CD4-positive, alpha-beta T cell treated with Interleukin-17A for 4 hours (primary cell): ENCODE measurements at places on chromosomes 7 and 10.

DNA sequence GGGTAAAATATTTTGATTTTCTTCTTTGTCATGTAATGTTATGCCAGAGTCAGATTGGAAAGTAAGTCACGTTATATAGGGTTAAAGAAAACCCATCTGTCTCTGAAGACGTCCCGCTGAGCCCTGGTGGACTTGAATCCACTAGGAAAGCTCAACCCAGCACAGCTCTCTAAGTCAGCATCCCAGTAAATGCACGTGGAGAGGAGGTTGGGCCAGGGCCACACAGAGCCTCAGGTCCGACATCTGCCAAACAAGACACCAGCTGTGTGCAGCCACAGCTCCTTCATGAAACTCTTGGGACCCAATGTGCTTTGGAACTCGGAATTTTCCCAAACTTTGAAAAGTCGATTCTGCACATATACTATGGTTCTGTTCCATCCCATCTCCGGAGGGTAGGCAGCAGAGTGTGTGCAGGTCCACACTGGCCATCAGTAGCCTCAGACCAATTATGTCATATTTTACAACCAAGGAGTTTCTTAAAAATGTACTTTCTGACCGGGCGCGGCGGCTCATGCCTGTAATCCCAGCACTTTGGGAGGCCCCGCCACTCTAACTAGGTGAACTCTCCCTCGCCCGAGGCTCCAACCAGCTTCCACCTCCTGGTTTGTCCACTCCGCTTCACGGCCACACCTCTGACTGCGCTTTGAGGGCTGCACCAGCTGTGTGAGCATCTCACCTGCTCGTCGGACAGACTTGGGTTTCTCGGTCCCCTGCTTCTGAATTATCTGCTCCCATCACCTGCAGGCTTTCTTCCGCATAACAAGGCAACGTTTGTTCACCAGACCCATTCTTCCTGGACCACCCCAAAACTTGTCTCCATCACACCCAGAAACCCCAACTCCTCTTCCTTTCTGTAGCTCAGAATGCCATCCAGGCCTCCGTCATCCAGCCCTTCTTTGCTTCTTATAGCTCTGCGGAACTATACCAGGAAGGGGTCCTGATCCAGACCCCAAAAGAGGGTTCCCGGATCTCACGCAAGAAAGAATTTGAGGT is 29.7 kb upstream of the DNAJB6 start:
- no peak for DNase-seq

- no peak for DNase-seq
These were observed 155.9 kb upstream of the EGR2 start for GRCh38 chr10:62972103-62972502.

DNA sequence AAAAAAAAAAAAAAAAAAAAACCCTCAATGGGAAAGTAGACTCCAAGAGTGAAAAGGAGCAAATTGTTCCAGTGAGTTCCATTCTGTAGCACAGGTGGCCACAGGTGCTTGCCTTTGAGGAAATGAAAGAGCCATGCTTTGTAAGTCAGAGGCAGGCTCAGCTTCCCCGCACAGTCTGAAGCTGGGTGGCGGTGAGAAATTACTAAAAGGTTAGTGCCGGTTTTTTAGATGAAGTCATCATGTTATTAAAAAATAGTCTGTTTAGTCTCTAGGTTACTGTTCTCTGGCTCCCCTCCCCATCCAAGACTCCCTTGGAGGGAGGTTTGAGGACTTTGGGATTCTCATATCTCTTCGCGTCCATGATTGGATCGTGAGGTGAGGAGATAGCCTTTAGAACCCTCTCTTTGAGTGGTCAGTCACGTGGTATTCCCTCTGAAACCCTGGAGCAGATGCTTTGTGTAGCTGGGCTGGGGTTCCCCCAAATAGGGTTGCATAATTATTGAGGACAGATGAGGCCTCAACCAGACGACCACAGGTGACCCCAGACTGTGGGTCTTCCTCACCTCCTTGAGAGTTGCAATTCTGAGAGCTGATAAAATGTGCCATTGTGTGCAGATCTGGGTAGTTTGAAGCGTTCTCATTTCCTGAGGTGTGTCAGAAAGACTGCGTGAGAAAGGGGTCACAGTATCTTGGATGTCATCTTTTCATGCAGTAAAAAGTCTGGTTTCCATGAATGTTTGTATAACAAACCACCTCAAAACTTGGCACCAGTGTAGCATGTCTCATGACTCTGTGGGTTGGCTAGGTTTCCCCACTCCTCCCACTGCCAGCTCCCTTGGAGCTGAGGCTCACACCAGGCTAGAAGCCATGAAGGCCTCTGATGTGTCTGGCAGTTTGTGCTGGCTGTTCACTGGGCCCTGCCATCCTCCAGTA is 27.1 kb downstream of the OGDH start:
- peak; percentile 67 for DNase-seq

DNA sequence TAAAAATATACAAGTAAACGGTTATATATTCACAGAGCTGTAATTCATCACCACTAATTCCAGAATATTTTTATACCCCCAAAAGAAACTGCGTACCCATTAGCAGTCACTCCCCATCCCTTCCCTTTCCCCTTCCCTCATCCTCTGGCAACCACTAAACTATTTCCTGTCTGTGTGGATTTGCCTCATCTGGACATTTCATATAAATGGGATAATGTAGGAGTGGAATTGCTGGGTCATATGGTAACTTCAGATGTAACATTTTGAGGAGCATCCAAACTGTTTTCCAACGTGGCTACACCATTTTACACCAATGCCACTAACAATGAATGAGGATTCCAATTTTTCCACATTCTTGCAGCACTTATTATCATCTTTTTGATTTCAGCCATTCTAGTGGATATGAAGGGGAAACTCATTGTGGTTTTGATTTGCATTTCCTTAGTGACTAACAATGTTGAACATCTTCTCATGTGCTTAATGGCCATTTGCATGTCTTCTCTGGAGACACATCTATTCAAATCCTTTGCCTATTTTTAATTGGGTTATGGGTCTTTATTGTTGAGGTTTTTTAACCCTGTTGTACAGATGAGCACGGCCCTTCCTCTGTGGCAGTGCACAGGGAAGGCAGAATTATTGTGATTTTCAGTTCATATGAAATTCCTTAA is 79.2 kb downstream of the RBM20 start:
- DNase-seq = no peak

GRCh38 chr7:66427956-66428355 is 200.7 kb upstream of the KCTD7 start:
- DNase-seq = no peak

DNA sequence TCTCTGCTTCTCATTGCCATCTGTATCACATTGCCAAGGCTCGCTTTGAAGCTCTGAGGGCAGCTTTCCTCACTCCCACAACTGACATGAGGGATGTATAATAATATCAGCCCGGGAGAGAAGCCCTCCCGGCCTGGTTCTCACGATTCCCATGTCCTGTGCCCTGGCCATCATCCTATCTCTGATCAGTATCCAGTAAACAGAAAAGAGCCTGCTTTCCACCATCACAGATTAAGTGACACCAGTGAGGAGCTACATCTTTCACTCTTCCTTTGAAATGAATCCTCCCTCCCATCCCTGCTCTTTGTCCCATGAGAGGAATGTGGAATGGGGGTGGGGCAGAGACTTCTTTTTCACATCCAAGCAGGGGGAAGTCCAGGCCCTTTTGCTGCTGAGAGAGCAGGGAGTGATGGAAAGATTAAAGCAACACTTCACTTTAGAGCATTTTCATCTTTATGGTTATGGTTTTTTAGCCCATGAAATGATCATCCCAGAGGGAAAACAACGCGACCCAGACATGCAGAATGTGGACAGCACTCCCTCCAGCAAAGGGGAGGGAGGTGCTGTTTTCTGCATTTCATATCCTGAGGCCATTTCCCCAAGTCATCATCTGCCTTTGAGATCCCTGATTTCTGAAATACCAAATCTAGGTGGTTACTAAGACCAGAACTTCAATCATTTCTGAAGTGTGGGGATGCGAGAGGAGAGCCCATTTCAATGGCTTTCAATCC is 84.6 kb upstream of the LYZL1 start:
- no peak for DNase-seq

DNA sequence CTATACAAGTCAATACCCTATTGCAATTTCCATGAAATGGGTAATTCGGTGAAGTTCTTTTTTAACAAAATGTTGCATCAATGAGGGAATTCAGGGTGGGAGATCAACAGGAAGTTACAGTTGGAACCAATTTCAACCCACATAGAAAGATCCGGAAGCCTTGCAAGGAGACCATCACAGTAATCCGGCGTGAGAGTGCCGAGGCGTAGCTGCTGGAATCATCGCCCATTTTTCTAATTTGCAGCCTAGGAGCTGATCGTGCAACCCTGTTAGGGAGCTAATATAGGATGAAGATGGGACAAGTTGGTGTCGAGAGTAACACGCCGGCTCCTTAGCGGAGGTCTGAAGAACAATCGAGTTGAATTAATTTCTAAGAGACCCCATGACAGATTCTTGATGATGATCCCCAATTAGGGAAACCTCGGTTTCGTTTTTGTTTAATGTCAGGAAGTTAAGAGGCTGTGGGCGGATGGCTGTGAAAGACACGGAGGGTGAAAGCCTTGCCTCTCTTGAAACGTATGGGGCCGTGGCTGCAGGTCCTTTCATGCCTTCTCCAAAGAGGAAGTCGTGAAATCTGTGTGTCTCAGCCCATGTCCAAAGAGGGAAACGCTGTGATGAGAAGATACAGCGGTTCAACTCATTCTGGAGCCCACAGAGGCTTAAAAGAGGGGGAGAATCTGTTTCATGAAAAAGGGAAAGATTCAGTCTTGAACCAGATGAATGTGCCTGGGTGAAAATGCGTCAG is 51.2 kb upstream of the CARD11 start:
- peak; percentile 72 for DNase-seq

GRCh38 chr10:17609523-17610079 is 7.6 kb downstream of the HACD1 start:
- DNase-seq = no peak

DNA sequence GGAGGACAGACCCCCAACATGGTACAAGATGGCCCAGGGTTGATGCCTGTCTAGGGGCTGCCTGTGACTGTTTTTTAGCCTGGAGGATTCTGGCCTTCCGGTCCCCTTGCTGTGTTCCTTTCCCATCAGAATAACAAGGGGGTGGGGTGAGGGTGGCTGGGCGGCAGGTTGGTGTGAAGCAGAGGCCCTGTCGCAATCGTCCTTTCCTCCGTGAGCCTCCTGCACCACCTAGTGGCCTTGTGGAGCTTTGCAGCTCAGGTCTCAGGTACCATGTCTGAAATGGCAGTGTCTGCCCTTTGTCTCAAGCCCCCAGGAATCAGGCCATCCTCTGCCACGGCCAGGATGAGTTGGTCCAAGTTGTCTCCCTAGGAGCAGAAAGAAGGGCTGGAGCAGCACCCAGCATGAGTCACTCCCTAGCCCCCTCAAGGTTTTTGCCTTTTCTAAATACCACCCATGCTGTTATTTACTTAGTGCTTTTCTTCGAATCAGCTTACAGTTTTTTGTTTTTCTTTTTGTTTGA is 24.2 kb downstream of the TACR2 start:
- peak; percentile 87 for DNase-seq

DNA sequence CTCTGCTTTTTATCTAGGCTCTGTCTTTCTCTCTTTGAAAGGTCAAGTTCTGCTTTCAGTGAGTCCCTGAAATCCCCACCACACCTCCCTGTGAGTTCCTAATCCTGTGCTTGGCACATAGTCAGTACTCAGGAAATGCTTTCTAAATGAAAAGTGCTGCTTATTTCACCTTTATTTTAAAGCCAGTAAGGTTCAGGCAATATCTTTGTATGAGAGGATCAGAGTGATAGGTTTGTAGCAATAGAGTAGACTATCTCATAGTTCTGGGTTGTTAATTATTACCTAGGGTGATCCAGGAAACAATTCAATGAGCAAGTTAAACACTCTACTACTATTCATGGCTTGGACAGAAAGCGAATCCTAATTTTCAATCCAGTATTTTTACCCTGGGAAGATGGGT is 7.4 kb upstream of the LAMB1 start:
- no peak for DNase-seq

DNA sequence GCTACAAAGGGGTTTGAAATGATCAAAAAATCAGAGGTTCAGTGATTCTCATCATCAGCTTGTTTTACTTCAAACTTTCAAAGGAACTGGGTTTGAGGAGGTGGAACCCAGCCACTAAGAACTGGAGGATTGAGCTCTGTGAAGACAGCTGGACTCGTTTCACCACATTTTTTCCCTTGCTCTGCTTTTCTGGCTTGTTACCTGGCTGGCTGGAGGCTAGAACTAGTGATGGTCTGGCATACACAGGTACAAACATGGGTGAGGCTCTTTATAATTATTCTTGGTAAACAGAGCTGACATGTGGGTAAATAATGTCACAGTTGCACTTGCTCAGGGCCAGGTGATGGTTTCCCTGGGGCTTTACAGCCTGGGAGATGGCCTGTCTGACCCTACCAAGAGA is 352.5 kb downstream of the FGFR2 start:
- no peak for DNase-seq

DNA sequence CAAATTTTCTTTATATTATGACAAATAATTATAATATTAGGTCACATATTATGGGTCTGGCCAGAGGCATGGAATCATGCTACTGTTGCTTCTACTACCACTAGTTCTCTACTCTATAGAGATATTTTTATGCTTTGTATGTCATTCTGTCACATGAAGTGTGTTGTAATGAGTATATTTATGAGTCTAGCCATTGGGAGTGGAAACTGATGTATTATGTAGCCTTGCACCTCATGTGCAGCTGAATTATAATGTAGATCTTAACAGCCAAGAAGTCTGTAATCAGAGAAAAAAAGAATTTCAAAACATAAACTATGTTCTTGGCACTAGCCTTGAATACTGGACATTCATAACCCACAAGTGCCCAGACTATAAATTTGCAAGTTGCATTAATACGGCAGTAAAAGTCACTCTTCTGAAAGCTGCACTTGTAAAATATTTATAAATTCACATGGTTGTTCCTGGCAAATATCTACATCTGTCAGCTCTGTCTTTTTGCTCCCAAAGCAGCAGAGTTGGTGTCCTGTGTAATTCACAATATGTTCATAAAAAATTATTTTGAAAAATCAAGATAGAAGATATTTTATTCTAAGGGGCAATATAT is 48.6 kb upstream of the SKAP2 start:
- DNase-seq = no peak

- no peak for DNase-seq
These were observed 76.8 kb upstream of the NANOS1 start for GRCh38 chr10:118952493-118953295.

DNA sequence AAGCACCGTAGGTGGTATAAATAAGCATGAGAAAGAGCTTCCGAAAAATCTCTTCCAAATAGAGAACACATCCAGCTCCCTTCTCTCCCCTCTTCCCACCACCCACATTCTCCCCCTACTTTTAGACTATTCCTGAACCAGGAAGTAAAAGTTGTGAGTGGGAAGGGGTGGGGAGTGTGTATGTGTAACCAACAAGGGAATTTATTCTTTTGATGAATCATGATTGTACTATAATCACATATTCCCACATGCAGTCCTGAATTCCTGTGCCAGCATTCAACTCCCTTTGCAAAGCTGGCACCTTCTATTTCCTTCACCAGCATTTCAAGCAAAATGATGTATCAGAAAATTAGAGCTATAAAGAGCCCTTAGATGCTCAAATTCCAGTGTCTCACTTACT is 230.6 kb upstream of the CHRM2 start:
- DNase-seq = no peak
